Activated CD8-positive, alpha-beta memory T cell treated with anti-CD3 and anti-CD28 coated beads, Interleukin-2, amount 50 U/mL, for 4 hours (primary cell): ENCODE measurements at places on chromosomes 1 and 21.

DNA sequence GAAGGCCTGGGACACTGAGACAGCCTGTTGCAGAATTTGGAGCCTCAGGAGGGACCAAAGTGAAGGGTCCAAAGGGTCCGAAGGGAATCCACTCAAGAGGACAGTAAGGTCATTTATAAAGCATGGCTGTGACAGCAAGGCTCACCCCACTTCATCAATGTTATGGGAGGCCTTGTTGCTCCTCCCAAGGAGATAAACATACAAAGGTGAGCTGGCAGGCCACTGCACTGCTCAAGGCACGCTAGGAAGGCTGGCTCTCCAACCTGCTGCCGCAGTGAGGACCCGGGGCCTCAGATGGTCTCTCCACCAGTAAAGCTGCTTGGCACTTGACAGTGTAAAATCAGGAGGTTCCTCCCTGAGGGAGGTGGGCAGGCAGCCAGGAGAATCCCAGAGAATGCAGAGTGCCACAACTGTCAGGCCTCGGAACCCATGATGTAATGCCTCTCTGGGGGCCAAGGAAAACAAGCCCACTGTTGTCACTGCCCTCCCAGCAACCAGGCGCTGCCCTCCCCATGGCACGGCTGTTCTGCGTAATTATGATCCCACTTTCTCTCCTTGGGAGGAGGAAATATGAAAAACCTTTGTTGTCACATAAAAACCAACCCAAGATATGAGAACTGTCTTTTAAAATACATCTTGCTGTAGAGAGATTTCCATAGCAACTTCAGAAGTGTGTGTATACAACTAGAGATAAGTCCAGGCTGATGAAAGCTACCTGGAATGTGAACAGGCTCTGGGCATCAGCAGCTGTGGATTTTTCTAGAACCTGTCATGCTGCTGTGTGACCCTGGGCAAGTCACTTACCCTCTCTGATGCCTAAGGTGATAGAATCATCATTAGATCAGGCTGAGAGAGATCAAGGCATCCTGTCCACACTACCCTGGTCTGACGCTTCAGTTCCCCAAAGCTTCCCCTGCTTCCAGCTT, 102.5 kb downstream of the KCNN3 start:
- no peak for DNase-seq

- no peak for DNase-seq
These were observed 124.7 kb upstream of the ZBTB40 start for GRCh38 chr1:22326931-22327330.

DNA sequence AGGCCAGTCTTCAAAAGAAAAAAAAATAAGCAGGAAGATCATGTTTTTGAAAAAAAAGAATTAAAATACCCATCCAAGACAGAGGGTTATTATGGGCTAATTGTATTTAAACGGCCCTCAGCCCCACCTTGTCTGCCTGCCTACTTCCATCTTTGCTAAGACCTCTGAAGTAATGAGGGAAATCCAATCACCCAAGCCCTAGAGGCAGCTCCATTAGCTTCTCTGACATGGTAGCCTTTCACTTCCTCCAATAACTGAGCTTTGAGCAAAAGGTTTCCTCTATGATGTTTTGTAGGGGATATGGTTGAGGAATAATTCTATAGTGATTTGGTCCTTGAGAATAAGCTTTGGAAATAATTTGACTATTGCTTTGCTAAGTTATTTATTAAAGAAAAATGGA, 178.2 kb upstream of the SGIP1 start:
- no peak for DNase-seq

DNA sequence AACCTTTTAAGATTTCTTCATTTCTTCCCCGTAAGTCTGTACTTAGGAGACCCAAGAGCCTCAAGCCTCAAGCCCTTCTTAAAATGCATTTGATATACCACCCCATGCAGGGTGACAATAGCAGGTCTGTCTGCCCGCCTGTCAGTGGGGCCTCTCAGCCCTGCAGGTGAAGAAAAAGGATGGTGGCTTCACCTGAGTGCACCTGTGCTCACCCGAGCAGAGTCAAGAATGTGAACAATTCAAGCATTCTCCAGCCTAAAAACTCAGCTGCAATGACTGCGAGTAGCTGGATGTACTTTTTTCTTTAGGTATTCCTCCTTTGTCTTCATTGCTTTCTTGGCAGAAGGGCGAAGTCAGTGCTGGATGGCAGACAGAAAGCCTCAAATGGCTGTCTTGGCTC, 203.3 kb downstream of the LMX1A start:
- DNase-seq, result no peak
